Right ventricle myocardium superior (tissue), 1 donor: ENCODE measurements at places on chromosomes 5 and 9. TPM values are rescaled to one million over a fixed set of nuclear protein-coding genes. Genes with fewer than 3 reads are reported as not detected.
A peak's percentile ranks its signal among the peaks of the same experiment; 100 is the strongest.

DNA sequence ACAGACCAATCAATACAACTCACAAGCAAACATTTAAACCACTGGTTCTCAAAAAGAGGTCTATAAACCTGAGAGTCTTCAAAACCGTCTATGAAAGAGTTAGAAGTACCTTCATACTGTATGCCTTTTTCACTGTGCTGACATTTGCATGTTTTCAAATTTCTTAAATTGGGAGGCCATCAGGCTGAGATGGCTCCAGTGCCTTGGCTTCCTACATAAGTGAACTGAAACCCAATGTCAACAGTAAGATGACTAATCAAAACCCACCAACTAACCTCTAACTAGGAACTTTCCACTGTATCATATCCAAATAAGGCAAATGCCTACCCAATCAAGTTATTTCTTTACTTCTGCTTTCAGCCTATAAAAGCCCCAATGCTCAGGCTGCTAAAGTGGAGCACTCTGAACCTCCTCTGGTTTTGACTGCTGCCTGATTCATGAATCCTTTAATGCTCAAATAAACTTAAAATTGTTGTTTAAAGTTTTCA lies 35.1 kb downstream of the FAM13B start:
- DNase-seq, result no peak

DNA sequence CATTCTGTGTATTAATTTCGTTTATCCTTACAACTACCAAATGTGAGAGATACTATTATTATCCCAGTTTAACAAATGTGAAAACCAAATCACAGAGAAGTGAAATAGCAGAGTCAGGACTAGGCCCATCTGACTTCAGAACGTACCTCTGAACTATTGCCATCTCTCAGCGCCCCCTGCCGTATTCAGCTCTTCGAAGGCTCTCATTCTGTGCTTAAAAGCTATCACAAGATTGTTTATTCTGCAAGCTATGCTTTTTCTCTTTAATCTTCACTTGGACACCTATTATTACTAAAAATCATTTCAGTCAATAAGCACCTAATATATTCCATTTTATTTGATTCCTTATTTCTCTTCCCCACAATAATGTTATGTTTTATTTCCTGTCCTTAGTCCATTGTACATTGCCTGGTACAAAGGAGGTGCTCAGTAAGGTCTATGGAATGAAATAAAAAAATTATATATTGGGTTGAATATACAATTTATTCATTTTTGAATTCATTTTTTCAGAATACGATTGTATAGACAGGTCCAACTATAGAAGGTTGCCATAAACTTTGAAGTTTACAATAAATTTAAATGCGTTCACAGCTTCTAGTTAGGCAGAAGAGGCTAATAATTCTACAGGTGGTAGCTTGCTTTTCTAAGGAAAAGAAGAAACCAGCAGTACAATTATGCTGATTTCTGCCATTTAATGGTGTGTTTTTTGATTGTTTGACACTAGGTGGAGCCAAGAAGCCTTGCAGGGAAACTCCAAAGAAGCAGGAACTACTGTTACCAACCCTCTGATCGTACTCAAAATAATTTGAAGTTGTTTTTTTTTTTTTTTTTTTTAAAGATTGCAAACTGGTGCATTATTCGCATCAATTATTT lies 202.2 kb upstream of the DMRTA1 start:
- DNase-seq, result no peak

DNA sequence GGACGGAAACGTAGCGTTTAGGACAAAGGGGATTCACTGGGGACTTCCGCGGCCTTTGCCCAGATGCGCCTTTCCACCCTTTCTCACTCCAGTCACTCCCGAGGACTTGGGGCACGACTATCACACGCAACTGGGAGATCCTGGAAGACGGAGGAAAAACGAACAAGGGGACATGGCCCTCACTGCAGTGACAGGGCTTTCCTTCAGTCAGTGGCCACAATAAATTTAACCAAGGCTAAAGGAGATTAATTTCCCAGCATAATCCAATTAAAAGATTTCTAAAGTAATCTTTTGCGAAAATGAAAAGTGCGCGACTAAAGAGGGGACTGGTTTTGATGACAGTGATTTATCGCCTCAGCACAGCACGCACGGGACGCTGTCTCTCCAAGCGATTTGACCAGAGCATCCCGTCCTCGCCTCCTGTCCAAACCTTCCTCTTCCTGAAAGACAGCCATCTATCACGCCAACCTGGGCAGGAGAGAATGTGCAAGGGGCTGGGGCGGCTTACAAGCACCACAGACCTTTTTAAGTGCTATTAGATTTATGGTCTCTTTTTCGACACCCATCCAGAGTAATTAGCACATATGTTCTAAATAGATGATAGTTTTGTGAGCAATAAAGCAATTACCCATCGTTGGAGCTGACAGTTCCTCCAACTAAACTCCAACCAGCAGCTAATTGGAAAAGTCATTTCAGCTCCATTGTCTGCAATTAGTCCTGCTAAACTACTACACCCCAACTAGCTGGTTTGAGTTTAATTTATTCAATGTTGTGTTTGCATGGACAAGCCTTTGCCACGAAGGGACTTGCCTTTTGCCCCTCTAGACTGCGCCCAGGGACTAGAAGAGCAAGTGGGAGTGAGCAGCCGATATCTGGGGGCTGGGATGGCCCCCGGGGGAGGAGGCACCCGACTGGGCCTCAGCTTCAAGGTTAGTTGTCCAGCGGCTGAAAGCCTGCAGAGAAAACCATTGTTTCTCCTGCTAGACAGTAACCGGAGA lies 7.4 kb downstream of the NR2F1-AS1 start:
- DNase-seq, result no peak

- no peak for DNase-seq
Measured at GRCh38 chr5:100676817-100677631, 141.8 kb downstream of the FAM174A start.

DNA sequence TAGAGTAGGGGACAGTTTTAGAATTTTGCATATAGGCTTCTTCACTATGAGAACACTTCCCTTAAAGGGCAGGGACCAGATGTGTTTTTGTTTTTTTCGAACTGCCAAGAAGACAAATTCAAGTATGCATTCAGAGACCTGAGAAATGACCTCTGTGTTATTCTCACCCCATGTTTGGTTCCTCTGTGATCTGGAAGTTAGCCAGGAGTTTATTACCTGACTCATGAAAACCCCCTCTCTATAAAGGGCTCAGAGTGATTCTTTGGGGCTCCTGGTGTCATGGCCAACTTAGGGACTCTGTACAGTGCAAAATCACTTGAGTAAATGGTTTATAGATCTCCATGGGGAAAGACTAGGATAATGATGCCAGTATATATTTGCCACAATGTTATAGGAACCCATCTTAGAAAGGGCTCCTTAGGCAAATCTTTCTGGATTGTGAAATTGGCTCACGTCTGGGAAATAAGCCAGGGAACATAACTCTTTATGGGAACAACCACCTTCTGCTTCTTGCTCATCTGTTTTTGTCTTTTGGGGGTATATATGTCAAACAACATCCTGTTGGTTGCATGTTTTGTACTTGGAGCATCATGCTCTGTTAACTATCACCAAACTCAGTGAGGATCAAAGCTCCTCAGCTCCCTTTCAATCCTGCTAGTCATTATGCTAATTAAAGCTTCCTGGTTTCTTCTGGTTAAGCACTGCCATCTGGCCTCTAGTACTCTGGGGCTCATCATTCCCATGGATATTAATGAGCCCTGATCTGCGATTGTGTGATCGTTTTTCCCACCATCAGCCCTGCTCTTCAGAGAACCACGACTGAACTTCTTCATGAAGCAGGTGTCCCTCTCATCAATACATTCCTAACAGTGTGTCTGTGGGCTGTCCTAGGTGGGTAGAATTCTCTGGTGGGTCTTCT lies 173.4 kb upstream of the CDH12 start:
- no peak for DNase-seq

GRCh38 chr9:93590609-93591234 lies 14.3 kb downstream of the PHF2 start:
- no peak for DNase-seq

DNA sequence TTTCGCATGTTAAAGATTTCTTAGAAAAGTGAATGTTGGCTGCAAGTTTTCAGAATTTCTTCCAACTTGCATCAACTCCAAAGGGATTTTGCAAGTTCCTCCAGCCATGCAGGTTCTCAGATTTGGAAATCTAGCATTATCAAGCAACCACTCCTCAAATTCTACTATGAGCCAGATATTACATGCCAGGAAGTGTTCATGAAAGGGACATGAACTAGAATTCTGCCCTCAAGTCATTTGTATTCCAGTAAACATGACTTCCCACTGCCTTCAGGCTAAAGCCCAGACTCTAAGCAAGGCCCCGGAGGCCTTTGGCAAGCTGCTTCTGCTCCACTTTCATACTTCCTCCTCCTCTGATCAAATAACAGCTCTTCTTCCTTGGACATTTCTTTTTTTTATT lies 111.3 kb upstream of the PAPPA start:
- DNase-seq, result peak; percentile 40

DNA sequence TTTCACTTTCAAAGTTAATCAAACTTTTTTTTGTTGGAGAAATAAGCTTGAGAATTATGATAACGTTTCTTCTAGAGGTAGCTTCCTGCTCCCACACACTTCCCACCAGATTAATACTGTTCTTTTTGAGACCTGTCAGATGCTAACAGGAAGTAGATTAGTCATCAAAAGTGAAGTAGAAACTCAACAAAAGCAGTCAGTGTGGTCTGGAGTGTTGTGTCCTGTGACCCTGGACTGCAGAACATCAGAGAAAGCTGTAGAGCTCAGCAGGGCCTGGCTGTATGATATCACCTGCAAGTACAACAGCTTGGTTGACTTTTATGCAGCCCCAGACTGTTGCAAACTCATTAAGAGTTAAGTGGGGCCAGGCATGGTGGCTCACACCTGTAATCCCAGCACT lies 495.7 kb upstream of the CYLC2 start:
- no peak for DNase-seq

GRCh38 chr5:53378590-53379247 lies 101.7 kb upstream of the FST start:
- DNase-seq, result no peak

- no peak for DNase-seq
Measured at GRCh38 chr5:154473581-154474283, 4.3 kb downstream of the HAND1 start.

- DNase-seq, result peak; percentile 77
Measured at GRCh38 chr9:21812946-21813568, 10.6 kb downstream of the MTAP start.

Gene ANKRD34B
- not detected for total RNA-seq

Gene CCDC192
- not detected for total RNA-seq

Gene SLC36A3
- not detected for total RNA-seq

Gene PPP1R26
- 23.3 TPM for total RNA-seq

Gene PKN3
- 5.7 TPM for total RNA-seq
